Amniotic epithelial cell (primary cell): ENCODE measurements at places on chromosomes 13 and 19.
A peak's percentile ranks its signal among the peaks of the same experiment; 100 is the strongest.

- no peak for DNase-seq
These were observed 160.8 kb downstream of the EFNB2 start for GRCh38 chr13:106374631-106375030.

GRCh38 chr13:31503626-31504025, 235.7 kb upstream of the RXFP2 start:
- no peak for DNase-seq

DNA sequence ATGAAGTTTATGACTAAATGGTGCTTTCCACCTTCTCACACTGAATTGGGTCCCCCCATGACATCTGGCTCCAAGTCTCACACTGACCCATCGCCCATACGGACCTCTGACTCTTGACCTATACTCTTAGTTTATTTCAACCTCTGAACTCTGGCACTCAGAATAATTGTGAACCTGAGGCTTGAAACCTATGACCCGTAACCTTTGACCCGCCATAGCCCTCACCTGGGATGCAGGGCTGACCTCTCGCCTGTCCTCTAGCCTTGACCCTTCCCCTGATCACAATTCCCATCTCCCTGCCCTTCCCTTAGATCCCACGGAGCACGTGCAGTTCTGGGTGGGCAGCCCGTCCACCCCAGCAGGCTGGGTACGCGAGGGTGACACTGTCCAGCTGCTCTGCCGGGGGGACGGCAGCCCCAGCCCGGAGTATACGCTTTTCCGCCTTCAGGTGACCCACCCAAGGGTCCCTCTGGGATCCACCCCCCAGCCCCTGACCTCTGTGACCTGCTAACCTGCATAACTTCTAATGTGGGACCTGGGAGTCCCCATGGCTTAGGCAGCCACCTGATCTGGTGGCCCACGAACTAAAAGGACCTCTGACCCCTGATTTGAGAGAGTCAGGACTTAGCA, 5.1 kb downstream of the BCAM start:
- no peak for DNase-seq

GRCh38 chr13:94431574-94431973, 47.9 kb downstream of the DCT start:
- DNase-seq: peak; percentile 74

- peak; percentile 61 for DNase-seq
These were observed 8.3 kb downstream of the IRS2 start for GRCh38 chr13:109778102-109778542.

- DNase-seq: peak; percentile 74
These were observed 5.5 kb upstream of the ZNF428 start for GRCh38 chr19:43624933-43625332.

DNA sequence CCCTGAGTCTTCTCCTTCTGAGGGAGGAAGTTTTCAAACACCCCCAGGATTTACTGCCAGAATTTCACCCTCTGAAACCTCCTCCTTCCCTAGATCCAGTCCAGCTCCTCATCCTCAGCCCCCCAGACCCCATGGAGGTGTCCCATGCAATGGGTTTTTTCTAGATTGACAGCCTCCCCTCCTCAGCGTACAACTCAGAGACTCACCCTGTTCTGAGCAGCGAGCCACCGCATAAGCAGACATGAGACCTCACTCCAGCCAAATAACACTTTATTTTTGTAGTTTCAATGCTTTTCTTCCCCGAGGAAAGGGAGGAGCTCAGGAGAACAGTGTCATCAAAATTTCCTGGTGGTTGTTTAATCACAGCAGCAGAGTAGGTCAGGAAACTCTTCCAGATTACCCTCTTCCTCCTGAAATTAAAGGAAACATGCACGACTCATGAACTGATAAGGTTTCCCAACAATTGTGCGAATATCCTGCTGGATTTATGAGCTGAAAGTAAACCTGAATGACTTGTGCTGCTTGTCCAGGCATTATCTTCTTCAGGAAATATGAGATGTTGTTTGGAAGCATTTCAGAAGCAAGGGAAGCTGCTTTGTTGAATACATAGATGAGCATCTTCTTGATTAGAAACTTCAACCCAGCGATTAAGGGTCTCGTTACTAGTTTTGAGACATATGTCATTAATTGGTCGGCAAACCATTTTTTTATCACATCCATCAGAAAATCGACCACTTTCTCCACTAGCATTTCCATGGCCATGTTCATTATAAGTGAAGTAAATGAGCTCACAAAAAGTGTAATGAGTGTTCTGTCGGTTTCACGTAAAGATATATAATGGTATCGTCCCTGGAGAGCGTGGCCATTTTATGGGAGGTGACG, 36.2 kb downstream of the ERICH4 start:
- DNase-seq: peak; percentile 3

- DNase-seq: no peak
These were observed 24.9 kb upstream of the RNF113B start for GRCh38 chr13:98201984-98202383.

- peak; percentile 14 for DNase-seq
These were observed 29.6 kb upstream of the RCBTB2 start for GRCh38 chr13:48562296-48563066.

DNA sequence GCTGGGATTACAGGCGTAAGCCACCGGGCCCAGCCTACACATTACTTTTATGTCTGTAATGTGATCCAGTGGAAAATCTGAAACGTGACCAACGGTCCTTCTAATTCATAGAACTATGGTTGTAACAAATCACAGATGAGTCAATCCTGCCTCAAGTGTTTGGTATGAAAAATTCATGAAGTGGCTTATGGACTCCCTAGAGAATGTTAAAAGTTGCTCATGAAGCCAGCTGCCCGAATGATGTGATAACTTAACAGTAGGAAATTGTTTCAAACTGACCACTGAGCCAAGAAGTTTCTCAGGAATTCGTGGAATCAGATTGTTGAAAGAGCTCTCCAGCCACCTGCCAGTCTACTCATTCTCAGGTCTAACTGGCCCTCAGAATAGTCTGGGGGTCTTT, 59.4 kb upstream of the FARP1 start:
- DNase-seq: peak; percentile 87

GRCh38 chr19:39805104-39805503, 26.4 kb downstream of the LEUTX start:
- DNase-seq: no peak

DNA sequence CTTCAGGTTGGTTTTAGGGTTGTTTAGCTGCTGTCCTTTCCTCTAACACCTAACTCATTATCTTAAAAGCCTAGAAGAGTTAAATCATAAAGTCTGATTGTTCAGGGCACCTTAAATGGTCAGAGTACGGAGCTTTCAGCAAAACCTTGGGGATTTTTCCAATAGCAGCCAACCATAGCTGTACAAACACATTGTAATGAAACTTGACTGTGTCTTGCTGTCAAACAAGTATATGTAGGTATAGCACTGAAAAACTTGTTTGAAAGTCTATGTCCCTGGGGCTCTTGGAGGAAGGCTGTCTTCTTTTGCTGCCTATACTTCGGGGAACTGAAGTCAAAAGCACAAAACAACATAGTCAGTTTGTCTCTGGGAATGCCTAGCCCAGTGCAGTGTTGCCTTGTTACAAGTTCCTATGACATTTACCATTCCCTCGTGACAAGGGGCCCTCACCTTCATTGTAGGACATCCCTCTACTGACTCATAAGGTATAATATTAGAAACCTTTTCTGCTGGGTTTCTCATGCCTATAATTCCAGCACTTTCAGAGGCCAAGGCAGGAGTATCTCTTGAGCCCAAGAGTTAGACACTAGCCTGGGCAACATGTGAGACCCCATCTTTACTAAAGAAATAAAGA, 474.5 kb upstream of the NBEA start:
- DNase-seq: no peak

DNA sequence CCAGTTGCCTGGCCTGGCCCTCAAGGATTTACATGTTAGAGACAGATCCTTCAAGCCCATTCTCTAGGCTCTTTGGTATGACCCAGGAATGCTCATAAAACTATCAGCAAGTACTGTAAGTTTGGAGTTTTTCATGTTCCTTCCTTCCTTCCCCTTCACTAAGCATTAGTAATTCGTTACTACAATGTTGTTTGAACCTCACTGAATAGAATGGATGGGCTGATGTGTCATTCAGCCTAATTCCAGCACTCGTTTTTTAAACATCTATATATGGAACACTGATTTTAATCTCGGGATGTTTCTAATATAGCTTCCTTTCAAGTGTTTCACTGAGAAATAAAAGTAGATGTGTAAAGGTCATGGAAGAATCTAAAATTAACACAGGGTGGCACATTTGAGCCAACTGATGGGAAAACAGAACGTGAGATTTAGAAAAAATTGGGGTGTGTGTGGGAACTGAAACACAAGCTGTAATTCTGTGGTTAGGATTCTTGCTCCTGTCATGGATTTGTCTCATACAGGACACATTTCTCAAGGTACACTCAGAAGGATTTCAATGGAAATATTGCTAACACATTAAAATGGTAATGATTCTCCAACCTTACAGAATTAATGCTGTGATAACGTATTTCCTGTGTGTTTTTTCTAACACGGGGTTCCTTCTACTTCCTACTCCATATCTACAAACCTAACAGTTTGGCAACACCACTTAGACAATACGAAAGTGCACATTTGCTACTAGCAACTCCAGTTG, 93.4 kb downstream of the FLT1 start:
- peak; percentile 52 for DNase-seq

DNA sequence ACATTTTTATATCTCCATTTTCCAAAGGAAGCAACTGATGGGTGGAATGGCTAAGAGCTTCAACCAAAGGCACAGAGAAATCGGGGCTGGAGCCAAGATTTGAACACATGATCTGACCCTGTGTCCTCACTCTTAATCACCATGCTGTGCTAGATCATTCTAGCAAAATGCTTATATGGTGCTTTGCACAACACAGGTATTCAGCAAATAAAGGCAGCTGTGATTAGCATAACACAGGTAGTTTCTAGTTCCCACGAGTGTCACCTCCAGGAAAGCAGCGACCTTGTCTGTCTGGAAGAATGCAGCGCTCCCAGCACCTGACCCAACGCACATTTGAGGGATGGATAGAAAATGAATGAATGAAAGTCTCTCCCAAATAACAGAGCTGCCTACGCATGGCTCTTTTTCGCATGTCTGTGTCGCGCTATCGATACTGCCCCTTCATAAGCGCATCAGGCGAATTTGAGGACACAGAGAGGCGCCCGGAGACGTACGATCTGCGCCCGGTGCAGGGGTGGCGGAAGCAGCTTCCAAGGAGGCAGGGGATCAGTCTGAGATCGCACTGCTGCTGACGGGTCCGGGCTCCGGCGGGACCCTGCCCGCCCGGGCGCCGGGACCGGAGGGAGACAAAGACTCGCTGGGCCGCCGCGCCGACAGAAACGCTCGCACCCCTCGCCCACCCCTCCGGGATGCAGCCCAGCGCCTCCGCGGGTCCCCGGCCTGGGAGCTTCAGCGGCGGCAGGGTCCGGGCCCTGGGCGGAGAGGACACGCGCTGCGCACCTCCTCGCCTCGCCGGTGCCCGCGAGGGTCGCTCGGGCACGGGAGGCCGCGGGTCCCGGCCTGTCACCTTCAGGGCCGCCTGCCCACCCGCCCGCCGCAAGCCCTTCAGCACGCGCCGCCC, 609 bp downstream of the EPS15L1 start:
- peak; percentile 57 for DNase-seq

- DNase-seq: peak; percentile 14
These were observed 41.6 kb downstream of the NDFIP2 start for GRCh38 chr13:79522583-79522982.

DNA sequence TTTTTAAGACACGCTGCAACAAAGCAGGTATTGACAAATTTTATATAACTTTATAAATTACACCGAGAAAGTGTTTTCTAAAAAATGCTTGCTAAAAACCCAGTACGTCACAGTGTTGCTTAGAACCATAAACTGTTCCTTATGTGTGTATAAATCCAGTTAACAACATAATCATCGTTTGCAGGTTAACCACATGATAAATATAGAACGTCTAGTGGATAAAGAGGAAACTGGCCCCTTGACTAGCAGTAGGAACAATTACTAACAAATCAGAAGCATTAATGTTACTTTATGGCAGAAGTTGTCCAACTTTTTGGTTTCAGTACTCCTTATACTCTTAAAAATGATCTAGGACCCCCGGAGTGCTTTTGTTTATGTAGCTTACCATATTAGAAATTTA, 1.2 kb downstream of the BRCA2 start:
- DNase-seq: no peak

DNA sequence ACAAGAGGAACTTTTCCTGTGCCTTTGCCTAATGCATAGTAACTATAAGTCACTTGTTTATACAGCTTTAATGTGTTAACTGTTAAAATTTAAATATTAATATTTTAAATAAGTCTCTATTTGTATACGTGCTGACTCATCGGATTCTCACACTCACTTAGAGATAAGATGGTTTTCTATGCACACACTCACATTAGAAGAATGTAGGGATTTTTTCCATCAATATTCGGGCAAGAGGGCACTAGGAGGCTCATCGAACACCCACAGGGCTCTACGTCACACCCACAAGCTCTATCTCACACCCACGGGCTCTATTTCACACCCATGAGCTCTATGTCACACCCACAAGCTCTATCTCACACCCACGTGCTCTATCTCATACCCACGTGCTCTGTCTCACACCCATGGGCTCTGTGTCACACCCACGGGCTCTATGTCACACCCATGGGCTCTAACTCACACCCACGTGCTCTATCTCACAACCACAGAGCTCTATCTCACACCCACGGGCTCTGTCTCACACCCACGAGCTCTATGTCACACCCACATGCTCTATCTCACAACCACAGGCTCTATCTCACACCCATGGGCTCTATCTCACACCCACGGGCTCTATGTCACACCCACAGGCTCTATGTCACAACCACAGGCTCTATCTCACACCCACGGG, 73.4 kb downstream of the COL4A2 start:
- DNase-seq: peak; percentile 78

DNA sequence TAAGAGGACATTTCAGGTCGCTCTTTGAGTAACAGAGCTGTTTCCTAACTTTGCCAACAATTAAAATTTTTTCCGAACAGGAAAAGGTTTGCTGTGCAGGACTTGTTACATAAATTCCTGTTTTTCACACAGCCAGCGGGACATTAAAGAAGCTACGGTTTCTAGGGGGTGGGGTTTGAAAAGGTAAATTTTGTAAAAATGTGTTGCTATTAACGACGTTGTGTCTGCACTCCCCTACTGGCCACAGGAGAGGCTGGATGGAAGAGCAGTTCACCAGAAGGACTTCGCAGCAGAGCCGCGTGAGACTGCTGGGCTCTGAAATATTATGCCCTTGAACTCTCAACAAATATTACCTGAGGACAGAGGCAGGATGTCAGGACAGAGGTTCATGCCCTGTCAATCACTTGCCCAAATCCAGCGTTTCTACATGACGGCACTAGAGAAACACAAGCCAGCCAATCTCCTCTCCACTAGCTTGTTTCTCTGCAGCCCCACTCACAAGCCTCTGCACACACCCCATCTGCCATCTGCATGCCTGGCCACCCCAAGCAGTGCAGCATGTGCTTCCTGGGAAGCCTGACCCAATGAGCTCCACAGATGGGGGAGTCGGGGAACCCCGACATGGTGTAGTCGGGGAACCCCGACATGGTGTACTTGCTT, 102.0 kb downstream of the FOXO1 start:
- DNase-seq: no peak

GRCh38 chr19:4957981-4958380, 10.9 kb upstream of the KDM4B start:
- DNase-seq: no peak
